Ascending aorta (tissue), 2 donors: ENCODE measurements at places on chromosomes 11 and 22.

GRCh38 chr22:19844377-19845053 is 10.2 kb downstream of the GNB1L start:
- peak; percentile 87 for DNase-seq
- H3K27me3 ChIP-seq: no peaks in the 10 kb centered on the region
- H3K4me3 ChIP-seq: no peak overlapping the region

- no peaks in the 10 kb centered on the region for H3K4me1 ChIP-seq
- H3K27me3 ChIP-seq: no peaks in the 10 kb centered on the region
- no peaks in the 10 kb centered on the region for H3K36me3 ChIP-seq
- no peak overlapping the region for H3K27ac ChIP-seq
Measured at GRCh38 chr22:44371741-44372525, 59.2 kb upstream of the SHISAL1 start.

GRCh38 chr11:3669128-3669527 is 2.1 kb downstream of the CHRNA10 start:
- H3K36me3 ChIP-seq: peaks cover 66% of the 10 kb centered on the region
- H3K4me1 ChIP-seq: no peaks in the 10 kb centered on the region
- H3K27me3 ChIP-seq: no peaks in the 10 kb centered on the region
- no peak overlapping the region for H3K27ac ChIP-seq
- no peak for DNase-seq

DNA sequence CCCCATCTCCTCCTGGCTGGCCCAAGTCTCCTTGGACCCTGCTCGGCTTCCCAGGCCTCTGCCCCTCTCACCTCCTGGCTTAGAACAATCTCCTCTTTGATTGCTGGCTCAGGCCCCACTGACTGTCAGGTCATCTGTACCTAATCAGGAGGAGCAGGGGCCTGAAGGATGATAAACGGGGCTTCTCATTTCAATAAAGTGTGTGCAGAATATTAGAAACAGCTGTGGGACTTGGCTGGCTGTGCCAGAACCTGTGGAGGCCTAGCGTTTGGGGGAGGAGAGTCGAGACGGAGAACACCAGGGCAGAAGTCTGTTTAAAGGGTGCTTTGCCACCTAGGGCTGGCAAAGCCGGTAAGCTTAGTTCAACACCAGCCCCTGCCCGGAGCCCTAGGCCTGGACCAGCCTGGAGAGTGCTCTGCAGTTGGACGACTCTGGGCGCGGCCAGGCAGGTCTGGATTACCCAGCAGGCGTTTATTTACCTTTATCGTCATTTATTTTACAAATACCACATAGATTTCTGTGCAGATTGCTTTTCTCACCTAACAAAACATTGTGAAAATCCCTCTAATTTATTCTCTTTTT is 10.1 kb upstream of the VSIG10L2 start:
- H3K27me3 ChIP-seq: no peaks in the 10 kb centered on the region
- no peak overlapping the region for H3K27ac ChIP-seq
- H3K4me1 ChIP-seq: no peaks in the 10 kb centered on the region
- H3K36me3 ChIP-seq: no peaks in the 10 kb centered on the region
- no peak for DNase-seq
- H3K4me3 ChIP-seq: no peak overlapping the region

GRCh38 chr11:119886667-119887230 is 157.7 kb upstream of the NECTIN1 start:
- no peak overlapping the region for H3K4me3 ChIP-seq
- no peaks in the 10 kb centered on the region for H3K4me1 ChIP-seq
- no peak overlapping the region for H3K27ac ChIP-seq
- no peaks in the 10 kb centered on the region for H3K27me3 ChIP-seq
- DNase-seq: no peak

DNA sequence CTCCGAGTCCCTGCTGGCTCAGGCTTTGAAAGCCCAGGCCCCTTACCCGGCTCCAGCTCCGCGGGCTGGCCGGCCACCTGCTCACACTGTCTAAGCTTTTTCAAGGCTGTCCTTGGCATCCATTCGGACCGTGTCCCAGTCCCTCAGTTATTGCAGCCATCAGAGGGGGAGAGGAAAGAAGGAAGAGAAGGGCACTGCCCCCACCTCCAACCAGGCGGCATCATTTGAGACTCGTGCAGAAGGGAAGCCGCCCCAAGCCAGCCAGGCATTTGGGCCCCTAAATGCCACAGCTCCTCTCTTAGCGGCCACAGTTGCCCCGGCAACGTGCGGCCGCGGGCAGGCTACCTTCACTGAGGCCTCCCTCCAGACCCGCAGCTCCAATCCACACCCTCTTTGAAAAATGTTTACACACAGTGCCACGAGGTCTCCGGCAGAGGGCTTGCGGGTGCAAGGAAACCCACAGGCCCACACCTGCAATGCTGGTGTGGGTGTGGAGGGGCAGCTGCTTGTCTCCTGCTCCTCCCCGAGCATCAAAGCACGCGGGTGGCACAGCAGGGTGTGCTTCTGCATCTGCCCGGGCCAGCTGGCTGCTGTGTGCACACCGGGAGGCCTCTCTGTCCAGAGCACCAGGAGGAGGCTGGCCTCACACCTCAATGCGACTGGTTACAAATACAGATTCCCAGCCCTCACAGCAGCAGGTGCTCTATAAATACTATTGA is 124.4 kb downstream of the CTTN start:
- no peaks in the 10 kb centered on the region for H3K27me3 ChIP-seq
- H3K4me1 ChIP-seq: no peaks in the 10 kb centered on the region
- no peak overlapping the region for H3K4me3 ChIP-seq
- no peak for DNase-seq
- no peaks in the 10 kb centered on the region for H3K36me3 ChIP-seq

- no peak overlapping the region for H3K27ac ChIP-seq
- no peak for DNase-seq
- peaks cover 5% of the 10 kb centered on the region for H3K4me1 ChIP-seq
- H3K4me3 ChIP-seq: no peak overlapping the region
- H3K27me3 ChIP-seq: no peaks in the 10 kb centered on the region
Measured at GRCh38 chr11:19970944-19971343, 189.3 kb downstream of the DBX1 start.

DNA sequence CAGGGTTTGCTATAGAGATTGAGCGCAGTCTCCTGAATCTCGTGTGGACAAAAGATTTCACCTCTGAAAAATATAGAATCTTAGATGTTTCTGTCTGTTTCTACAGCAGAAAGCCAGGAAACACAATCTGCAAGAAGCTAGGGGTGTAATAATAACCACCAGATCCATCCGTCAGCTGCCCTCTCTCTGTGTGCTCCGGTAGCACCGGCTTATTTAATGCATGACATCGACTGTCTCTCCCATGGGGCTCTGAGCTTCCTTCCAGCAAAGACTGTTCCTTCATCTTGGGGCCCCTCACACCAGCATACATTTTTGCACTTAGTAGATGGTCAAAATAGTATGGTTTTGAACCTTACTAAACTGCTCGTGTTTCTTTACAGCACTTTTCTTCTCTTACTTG is 20.2 kb downstream of the BARX2 start:
- H3K27ac ChIP-seq: no peak overlapping the region
- no peaks in the 10 kb centered on the region for H3K27me3 ChIP-seq
- no peaks in the 10 kb centered on the region for H3K36me3 ChIP-seq
- no peaks in the 10 kb centered on the region for H3K4me1 ChIP-seq

DNA sequence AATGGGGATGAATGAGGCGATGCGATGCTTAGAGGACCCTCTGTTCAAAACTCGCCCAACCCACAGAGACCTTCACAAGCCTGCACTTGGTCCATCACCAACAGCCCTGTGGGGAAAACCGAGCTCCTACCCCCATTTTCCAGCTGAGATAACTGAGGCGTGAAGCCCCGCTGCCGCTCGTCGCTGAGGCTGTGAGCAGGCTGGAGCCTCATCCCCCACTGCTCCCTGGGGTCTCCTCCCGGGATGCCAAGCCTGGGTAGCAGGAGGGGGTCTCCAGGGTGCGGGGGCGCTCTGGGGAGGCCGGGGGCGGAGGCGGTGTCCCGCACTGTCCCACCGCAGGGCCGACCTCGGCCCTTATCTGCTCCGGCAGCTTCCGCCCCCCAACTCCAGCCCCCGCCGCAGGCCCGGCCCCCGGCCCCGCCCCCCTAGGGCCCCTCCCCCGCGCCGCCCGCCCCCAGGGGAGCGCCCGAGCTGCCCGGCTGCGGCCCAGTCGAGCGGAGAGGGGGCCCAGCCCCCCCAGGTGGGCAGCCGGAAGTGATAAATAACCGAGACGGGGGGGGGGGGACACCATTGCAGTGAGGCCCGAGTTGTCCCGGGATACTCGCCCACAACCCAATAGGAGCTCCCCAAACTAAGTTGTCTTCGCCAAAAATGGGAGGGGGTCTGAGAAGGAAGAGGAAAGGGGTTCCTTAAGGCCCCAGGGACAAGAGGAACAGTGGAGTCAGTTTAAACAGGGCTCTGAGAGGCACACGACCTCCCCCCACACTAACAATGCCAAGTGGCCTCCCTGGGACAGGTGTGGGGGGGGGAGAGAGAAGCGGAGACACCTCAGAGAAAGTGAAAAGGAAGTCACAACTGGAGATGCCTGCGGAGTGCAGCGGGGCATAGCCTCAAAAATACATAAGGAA is 8.3 kb upstream of the SLC39A13 start:
- H3K27ac ChIP-seq: peak overlapping the region; percentile 75
- H3K4me3 ChIP-seq: peak overlapping the region; percentile 66
- no peaks in the 10 kb centered on the region for H3K27me3 ChIP-seq
- H3K36me3 ChIP-seq: no peaks in the 10 kb centered on the region
- H3K4me1 ChIP-seq: peaks cover 9% of the 10 kb centered on the region

DNA sequence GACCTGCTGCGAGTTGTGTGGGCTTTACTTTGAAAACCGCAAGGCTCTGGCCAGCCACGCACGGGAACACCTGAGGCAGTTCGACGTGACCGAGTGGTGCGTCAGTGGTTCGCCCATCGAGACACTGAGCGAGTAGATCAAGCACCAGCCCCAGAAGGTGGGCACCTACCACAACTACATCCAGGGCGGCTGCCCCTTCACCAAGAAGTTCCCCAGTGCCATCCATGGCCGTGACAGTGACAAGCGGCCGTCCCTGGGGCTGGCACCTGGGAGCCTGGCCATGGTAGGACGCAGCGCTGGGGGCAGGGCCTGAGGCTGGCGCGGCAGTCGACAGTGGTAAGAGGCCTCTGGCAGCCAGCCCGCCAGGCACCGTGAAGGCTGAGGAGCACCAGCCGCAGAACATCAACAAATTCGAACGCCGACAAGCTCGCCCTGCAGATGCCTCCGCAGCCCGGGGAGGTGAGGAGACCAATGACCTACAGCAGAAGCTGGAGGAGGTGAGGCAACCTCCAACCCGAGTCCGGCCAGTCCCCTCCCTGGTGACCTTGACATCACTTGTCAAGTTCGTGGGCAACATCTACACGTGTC is 545.2 kb upstream of the CCDC179 start:
- no peaks in the 10 kb centered on the region for H3K27me3 ChIP-seq
- no peaks in the 10 kb centered on the region for H3K36me3 ChIP-seq
- H3K27ac ChIP-seq: no peak overlapping the region
- no peak overlapping the region for H3K4me3 ChIP-seq
- no peak for DNase-seq

DNA sequence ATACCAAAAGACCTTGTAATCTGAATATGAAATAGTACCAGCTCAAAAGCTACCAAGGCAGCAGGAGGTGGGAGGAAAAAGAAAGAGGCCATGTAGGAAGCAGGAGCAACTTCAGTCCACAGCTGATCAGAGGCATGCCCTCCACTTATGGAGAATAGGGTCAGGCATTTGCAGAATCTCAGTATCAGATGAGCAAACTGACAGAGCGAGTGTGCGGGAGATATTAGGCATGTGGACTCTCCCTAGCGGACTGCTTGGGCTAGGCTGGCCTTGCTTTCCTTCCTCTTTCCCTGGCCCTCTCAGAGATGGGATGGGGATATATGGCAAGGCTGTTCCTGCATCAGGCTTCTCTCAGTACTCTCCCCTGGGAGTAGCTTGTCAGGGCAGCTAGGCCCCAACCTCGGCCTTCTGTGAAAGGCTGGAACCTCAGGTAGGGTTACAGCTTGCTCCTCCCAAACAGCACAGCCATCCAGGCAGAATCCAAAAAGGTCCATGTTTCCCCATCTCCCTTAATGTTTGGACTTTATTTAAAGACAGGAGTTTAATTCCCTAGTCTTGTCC is 37.0 kb downstream of the ETS1 start:
- no peaks in the 10 kb centered on the region for H3K36me3 ChIP-seq
- no peak for DNase-seq
- no peak overlapping the region for H3K4me3 ChIP-seq

GRCh38 chr11:66593303-66593635 is 284 bp downstream of the CCS start:
- no peaks in the 10 kb centered on the region for H3K27me3 ChIP-seq
- peak overlapping the region; percentile 82 for H3K4me3 ChIP-seq
- DNase-seq: no peak
- peaks cover 22% of the 10 kb centered on the region for H3K4me1 ChIP-seq

GRCh38 chr11:86251345-86251744 is 6.8 kb downstream of the EED start:
- no peak for DNase-seq
- peaks cover 9% of the 10 kb centered on the region for H3K4me1 ChIP-seq
- H3K4me3 ChIP-seq: no peak overlapping the region
- H3K36me3 ChIP-seq: peaks cover 4% of the 10 kb centered on the region

GRCh38 chr22:44411226-44412135 is 86.6 kb downstream of the RTL6 start:
- no peaks in the 10 kb centered on the region for H3K27me3 ChIP-seq
- DNase-seq: no peak
- H3K36me3 ChIP-seq: no peaks in the 10 kb centered on the region
- H3K27ac ChIP-seq: no peak overlapping the region
- H3K4me3 ChIP-seq: no peak overlapping the region

GRCh38 chr11:2259466-2259830 is 10.9 kb downstream of the ASCL2 start:
- H3K27me3 ChIP-seq: no peaks in the 10 kb centered on the region
- no peak overlapping the region for H3K27ac ChIP-seq
- H3K4me3 ChIP-seq: no peak overlapping the region
- no peak for DNase-seq
- H3K36me3 ChIP-seq: no peaks in the 10 kb centered on the region

- no peaks in the 10 kb centered on the region for H3K36me3 ChIP-seq
- H3K27ac ChIP-seq: no peak overlapping the region
- DNase-seq: no peak
- H3K4me1 ChIP-seq: no peaks in the 10 kb centered on the region
Measured at GRCh38 chr22:42357634-42358296, 74.4 kb downstream of the NFAM1 start.

- H3K27me3 ChIP-seq: no peaks in the 10 kb centered on the region
- no peak overlapping the region for H3K4me3 ChIP-seq
- H3K4me1 ChIP-seq: peaks cover 45% of the 10 kb centered on the region
- DNase-seq: no peak
- H3K36me3 ChIP-seq: peaks cover 65% of the 10 kb centered on the region
- peak overlapping the region; percentile 94 for H3K27ac ChIP-seq
Measured at GRCh38 chr22:46102752-46103151, 47.6 kb upstream of the PPARA start.

GRCh38 chr11:76861490-76861953 is 804 bp downstream of the ACER3 start:
- H3K27me3 ChIP-seq: no peaks in the 10 kb centered on the region
- H3K4me3 ChIP-seq: peak overlapping the region; percentile 69
- H3K27ac ChIP-seq: peak overlapping the region; percentile 88
- no peak for DNase-seq
- no peaks in the 10 kb centered on the region for H3K4me1 ChIP-seq
- no peaks in the 10 kb centered on the region for H3K36me3 ChIP-seq

GRCh38 chr22:30332551-30332950 is 5.8 kb upstream of the TBC1D10A start:
- no peaks in the 10 kb centered on the region for H3K27me3 ChIP-seq
- no peak overlapping the region for H3K4me3 ChIP-seq
- H3K4me1 ChIP-seq: no peaks in the 10 kb centered on the region
- no peak for DNase-seq
